Hematopoietic multipotent progenitor cell treated with erythropoietin and hydrocortisone succinate and interleukin-3 and kit ligand, for 6 days (in vitro differentiated cells): ENCODE measurements at places on chromosomes 16 and 17.

DNA sequence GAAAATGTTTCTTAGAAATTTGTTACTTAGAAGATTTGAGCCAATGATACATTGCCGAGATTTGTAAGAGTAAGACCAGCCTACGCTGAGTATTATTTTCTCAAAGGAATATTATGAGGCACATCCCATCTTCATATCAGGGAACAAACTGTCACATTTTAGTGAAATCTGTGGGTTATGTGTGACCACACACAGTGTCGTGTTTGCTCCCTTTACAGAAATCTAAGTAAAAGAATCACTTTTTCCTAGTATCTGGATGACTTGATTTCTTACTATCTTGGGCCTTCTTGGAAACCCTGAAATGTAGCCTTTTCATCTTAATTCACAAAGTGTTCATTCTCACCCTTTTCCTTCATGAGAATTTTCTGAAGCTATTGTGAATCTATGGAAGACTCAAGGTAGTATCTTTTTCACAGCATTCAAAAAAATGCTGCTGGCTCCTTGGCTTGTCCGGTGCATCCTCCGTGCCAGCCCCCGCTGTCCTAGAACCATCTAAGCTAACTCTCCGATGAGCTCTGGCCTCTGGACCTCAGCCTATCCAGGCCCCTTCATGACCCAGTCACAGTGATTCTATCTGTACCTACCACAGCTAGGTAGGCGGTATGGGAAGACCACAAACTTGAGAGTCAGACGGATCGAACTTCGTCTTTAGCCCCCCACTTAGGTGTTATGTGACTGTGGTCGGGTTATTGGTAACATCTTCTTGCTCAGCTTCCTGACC is 524.3 kb downstream of the MAF start:
- no peak for DNase-seq

- DNase-seq: peak; percentile 93
These were observed at the start of gene ARMC7 for GRCh38 chr17:75109407-75110233. ARMC7 (plus strand) TSS chr17:75109969; CDS start chr17:75110289, 320 bp downstream.

DNA sequence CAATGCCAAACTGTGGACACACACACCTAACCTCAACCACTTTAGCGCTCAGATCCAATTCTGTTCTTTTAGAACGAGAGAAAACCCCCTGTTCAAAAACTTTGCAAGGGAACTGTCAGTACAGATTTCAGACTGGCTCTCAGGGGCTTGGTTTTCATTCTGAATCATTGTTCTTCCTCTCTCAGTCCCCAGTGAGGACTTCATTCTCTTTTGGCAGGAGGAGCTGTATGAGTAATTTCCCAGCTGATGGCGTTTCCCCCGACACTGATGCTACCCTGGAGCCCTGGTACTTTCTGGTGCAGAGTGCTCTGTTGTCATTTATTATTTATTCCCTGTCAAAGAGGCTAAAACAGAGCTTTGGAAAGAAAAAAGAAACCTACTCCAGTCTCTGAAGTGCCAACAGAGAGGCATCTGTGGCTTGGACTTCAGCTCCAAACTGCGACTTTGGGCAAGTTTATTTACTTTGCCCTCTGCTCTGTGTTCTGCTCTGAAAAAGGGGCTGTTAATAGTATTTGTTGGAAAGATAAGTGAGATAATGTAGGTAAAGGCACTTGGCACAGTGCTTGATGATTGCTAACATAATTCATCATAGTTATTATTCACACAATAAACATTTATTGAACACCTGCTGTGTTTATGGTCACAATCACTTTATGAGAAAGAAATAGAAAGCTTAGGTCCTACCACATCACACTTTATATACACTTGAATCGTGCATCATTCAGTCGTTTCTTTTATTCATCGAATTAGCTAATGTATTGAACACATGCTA is 28.3 kb downstream of the ETV4 start:
- no peak for DNase-seq

GRCh38 chr17:29177541-29177870 is 2.7 kb downstream of the MYO18A start:
- DNase-seq: no peak

DNA sequence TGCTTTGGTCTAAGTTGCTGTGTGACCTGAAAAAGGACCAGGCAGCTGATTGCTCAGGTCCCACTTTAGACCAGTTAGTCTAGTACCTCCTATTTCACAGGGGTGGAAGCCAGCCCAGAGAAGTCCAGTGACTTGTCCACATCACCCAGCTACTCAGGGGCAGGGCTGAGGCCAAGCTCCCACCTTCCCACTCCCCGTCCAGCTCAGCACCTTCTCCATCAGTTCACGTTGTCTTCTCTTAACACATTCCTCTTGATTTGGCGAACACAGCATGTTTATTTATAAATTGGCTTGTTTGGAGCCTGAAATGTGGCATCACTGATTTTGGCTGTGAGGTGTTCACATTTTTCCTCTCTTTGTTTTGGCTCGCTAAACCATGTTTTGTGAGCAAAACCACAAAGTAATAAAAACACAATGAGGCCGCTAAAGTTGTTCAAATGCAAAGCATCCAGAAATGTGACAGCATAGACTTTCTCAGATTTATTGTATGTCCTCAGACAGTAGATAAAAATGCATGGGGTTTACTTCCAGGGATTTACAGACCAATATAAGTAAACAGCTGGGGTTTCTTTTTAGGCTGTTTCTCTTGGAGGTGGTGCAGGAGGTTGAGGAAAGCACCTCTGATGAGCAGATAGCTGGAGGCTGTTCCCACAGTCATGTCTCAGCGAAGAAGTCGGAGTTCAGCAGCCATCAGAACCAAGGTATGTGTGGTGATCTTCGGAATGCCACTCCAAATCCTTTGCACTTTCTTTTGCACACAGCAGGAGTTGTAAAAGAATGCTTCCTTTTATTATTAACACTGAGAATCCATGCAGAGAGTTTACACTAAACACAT is 88.4 kb downstream of the PLXDC1 start:
- no peak for DNase-seq

GRCh38 chr16:50445621-50446555 is 77.1 kb upstream of the BRD7 start:
- DNase-seq: no peak

- DNase-seq: no peak
These were observed 176.3 kb upstream of the ASIC2 start for GRCh38 chr17:33469421-33469820.

DNA sequence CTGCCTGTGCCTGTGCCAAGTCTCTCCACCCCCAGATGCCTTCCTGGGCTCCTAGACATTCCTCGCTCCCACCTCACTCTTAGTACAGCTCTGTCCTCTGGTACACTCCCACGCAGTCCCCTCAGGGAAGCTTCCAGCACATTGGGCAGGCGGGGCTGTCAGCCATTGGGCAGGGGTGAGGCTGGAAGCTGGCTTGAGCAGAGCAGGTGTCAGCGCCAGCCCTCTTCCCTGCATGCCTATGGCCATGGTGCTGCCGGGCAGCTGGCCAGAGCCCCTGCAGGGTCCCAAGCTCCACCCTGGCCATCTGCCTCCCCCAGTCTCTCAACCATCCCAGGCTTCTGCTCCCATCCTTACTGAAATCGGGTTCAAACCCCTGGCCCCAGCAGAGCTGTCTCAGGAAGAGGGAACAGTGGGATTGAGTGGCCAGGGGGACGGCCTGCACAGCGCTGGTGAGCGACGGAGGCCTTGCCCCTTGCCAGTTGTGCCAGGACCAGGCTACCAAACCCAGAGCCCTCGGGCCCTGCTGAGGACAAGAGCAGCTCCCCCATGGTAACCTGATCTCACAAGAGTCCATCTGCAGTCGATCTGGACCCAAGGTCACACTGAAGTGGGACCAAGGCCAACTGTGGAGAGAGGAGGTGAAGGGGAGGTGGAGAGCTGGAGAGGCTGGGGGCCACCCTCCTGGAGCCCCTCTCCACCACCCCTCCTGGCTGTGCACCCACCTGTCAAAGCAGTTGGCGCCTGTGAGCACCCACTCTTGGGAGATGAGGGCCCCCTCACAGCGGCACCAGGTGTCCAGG is 2.4 kb upstream of the B9D1 start:
- DNase-seq: no peak

DNA sequence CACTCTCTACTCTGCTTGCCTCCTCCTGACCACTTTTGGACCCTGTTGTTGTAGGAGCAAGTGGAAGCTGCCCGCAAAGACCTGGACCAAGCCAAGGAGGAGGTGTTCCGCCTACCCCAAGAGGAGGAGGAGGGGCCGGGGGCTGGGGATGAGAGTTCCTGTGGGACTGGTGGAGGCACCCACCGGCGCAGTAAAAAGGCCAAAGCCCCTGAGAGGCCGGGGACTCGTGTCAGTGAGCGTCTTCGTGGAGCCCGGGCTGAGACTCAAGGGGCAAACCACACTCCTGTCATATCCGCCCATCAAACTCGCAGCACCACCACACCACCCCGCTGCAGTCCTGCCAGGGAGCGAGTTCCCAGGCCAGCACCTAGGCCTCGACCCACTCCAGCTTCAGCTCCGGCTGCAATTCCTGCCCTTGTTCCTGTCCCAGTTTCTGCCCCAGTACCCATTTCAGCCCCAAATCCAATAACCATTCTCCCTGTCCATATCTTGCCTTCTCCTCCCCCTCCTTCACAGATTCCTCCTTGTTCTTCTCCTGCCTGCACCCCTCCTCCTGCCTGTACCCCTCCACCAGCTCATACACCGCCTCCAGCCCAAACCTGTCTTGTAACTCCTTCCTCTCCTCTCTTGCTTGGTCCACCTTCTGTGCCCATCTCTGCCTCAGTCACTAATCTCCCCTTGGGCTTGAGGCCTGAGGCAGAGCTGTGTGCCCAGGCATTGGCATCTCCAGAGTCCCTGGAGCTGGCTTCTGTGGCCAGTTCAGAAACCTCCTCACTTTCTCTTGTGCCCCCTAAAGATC is 11.0 kb upstream of the PHKG2 start:
- DNase-seq: no peak

GRCh38 chr17:61454381-61455323 is 2.4 kb downstream of the TBX4 start:
- DNase-seq: no peak

DNA sequence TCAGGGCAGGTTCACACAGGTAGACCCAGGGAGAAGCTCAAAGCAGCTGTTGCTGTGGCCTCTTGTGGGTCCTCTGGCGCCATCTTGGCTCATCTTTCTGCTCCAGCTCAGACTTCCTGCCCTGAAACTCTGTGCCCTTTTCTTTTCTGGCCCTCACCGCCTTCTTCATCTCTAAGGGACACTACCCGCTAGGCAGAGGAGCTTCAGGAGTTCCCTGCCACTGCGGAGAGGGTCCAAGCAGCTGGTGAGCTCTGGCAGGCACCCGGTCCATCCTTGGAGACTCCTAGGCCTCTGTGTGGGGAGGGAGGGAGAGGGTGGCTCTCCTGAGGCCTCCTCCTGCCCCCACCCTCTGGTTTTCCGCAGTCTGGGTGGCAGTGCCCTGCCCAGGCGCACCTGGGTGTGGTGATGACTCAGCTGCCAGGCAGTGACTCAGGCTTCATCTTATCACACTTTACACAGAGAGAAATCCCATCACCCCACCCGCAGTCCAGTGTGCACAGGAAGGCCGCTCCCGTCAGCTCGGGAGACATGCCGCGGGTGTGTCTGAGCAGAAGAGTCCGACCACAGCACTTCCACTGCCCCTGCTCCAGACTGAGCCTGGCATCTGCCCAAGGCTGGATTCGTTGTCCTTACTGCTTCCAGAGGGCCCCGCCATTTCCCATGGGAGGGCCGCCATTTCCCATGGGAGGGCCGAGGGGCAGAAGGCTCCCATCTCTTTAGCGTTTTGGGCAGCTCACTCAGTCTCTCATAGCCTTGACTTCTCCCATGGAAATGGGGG is 7.3 kb downstream of the NT5C start:
- DNase-seq: peak; percentile 99

GRCh38 chr16:21276090-21276489 is 2.0 kb downstream of the CRYM start:
- DNase-seq: no peak

GRCh38 chr17:9935408-9935807 is 30.3 kb upstream of the RCVRN start:
- no peak for DNase-seq
